Fibroblast of skin of left biceps (primary cell): ENCODE measurements at places on chromosomes 2 and 18.
A peak's percentile ranks its signal among the peaks of the same experiment; 100 is the strongest.

DNA sequence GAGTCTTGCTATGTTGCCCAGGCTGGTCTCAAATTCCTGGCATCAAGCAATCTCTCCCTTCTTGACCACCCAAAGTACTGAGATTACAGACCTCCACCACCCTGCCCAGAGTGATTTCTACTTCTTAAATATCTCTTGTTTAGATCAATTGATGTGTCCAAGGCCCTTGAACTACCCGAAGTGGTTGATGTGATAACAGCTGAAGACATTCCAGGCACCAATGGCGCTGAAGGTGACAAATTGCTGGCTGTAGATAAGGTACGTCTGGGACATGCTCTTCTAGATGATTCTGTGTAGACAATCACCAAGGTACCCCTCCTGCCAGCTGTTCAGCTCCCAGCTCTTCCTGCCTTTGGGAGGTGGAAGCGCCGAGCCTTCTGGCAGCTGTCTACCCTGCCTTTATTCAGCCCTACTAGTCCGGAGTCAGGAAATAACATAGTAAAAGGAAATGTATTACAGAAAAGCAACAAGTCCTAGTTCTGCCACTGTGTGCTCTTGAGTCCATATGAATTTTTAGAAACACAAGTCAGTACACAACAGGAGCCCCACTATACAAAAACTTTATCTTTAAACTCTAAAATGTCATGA is 61.3 kb upstream of the BZW1 start:
- DNase-seq = no peak

DNA sequence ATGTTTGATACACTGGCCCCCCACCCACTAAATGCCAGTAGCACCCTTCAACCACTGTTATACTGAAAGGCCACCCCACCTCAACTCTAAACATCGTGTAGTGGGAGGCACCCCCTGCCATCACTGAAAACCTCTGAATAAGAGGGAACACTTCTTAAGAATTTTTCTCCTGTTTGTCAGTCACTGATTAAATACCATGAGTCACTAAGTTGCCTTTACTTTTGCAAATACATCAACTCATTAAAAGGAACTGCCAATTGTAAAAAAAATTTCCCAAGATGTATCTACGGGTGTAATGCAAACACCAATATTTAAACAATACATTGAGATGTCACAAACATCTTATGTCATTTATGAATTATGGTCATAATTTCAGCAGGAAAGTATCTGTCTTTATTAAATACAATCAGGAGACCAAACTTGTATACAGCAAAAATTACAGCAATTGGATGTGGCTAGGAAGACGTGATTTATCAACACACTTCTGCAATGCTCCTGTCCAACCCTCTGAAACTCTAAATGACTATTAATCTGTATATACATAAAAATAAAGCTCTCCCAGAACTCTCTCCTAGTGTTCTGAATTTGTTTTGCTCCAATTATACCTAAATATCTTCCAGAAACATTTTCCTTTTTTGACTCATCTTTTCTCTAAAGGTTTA is 144.1 kb upstream of the STK17B start:
- DNase-seq = no peak

- no peak for DNase-seq
These were observed 298.6 kb downstream of the SUCLG1 start for GRCh38 chr2:84160453-84160852.

GRCh38 chr2:224444021-224444420 is 42.1 kb upstream of the FAM124B start:
- DNase-seq = peak; percentile 16

DNA sequence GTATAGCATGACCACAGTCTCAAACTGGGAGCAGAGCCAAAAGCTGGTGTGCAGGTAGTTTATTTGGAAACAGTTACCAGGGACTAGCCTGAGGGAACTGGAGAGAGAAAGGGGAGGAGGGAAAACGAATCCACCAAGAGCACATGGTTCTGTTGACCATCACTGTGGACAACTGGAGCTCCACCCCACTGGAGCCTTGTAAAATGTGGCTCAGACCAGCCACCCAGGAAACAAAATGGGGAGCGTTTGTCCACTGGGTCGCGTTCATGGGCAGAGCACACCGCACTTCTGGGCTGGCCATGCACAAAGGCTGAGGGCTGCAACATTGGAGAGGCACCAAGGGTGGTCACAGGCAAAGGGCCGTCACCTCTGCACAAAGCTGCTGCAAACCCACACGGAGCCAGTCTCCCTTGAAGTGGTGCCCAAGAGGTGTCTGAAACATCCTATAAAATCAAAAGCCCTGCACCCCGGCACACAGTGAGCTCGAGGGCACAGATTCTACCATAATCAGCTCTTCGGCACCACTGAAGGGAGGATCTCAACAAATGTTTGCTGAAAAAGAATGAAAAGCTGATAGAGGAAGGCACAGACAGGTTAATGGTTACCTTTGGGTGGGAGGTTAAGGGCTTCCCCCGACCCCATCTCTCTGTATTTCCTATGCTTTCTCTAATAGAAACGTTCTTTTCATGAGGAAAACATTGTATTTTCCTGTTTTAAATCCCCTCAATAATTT is 192.9 kb downstream of the INHBB start:
- no peak for DNase-seq

DNA sequence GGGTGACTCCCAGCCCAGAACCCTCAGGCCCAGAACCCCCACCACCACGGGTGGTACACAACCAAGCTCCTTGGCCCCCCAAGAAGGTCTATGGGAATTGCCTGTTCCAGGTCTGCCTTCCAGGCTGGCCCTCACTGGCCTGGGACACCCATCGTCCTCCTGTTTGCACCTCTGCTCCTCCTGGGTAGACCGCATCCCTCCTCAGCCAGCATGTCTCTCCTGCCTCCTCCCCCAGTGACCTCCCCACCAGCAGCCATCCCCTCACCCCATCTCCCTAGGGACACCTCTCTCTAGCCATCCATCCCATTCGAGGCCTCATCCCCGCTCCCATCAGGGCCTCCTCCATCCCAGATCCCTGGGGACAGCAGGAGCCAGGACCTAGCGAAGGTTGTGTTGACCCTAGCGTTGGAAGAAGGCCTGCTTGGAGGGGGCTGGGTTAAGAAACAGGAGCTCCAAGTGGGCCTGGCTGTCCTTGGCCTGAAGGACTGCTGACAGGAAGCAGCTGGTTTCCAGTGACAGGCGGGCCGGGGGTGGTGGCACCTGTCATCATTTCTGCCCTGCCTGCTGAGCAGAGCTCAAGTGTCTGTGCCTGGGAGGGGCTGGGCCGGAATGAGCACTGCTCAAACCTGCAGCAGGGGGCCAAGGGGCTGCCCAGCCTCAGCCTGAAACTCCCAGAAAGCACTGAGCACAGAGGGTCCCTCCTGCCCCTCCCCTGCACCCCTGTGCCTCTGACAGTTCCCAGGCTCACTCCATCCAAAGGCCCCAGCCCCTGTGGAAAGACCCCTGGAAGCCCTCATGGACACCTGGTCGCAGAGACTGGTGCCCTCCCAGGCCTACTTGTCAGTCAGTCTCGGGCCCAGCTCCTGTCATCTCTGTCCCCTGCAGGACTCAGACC is 96.0 kb upstream of the OTOS start:
- no peak for DNase-seq

DNA sequence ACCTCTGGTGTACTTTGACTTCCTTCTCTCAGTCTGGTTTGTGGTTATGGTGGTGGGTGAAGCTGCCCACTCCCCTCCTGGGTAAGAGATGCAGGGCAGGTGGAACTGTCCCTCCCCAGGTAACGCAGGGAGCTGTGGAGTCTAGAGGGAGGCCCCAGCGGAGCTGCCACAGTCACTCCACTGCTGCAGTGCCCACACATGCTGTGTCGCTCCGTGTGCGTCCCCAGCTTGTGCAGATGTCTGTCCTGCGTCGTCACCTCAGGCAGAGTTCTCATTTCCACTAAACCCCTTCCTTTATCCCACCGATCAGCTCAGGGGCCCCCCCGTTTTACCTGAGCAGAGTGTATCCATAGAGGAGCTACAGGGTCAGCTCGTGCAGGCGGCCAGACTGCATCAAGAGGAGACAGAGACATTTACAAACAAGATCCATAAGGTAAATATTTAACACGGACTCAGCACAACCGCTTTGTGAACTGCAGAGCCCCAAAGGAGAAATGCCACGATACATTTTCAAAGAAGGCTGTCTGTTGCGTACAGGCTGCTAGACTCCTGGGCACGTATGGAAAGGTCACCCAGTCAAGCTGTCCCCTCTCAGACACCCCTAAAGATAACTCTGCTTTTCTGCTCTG is 87.4 kb downstream of the MTCL1 start:
- no peak for DNase-seq

GRCh38 chr18:57845605-57846074 is 42.5 kb upstream of the ATP8B1 start:
- no peak for DNase-seq

DNA sequence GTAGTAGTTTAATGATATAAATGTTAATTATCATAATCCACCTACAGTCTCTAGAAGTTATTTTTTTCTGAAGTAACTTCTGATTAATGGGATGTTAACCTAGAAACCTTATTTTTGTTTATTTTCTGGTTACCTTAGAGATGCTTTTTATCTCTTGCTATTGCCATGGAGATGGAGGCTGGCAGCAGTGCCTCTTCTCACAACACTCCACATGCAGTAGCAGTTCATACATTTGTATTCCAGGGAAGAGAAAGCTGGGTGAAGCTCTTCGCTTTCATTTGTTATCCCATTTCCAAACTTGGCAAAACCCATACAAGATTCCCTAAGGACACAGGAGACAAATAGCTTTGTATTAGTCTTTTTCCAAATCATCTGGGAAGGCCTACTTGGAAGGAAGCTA is 1794.1 kb upstream of the LRRTM1 start:
- no peak for DNase-seq

DNA sequence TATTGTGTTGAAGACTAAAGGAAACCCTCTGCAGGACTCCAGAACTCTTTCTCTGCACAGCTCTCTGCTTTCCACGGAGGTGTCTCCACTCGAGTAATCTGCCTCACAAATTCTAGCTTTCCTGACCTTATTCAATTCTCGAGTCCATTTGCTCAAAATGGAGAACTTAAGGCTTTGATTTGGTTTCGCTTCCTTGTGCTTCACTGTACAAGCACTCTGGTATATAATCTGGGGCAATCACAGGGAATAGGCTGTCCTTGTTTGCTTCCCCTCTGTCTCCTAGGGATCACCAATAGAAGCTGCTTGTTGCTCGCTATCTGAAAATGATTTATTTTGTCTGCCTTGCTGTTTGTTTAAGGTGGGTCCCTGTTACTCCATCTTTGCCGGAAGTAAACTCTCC is 129.1 kb upstream of the DOCK10 start:
- no peak for DNase-seq

- DNase-seq = no peak
These were observed 313.1 kb downstream of the PDE11A start for GRCh38 chr2:177759443-177759842.

- DNase-seq = no peak
These were observed 603.8 kb downstream of the PLCL1 start for GRCh38 chr2:198408171-198408570.

GRCh38 chr2:140604096-140604495 is 1526.7 kb downstream of the LRP1B start:
- DNase-seq = no peak

DNA sequence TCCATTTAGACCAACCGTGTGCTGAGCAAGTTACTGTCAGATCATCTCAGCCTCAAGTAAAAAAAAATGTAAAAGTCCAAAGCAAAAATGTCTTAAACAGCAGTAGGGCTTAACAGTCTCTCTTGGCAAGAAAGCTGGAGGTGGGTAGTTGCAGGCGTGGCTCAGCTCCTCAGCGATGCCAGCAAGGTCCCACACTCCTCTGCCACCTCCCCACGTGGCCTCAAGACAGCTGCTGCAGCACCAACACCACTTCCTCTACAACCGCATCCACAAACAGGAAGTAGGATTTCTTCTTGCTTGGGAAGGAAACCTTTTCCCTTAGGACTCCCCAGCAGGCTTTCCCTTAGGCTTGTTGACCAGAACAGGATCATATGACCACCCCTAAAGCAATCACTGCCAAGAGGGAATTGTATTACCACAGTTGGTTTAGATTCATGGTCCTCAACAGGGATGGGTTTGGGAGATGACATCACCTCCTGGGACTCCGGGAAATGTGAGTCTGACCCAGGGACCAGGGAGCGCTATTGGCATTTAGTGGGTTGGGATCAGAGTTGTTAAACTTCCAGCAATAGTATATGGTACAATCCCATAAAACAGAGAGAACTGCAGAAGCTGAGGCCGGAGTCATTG is 97.1 kb downstream of the MAPK4 start:
- DNase-seq = no peak

- no peak for DNase-seq
These were observed 45.8 kb downstream of the DNAJC10 start for GRCh38 chr2:182761903-182762302.

DNA sequence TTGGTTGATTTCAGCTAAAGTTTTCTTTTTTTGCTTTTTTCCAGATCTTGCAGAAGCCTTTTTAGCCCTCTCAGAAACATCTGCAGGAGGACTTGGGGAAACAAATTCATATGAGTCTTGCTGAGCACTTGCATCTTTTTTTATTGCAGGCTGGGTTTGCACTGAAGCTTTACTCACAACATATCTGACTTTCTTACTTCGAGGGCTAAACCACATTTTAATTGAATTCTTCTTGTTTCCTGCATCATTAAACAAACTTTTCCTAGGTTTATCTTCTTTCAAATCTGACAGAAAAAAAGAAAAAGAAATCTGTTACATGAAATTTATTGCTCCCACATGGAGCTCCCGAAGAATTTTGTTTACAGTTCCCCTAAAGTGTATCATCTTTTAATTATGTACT is 28.3 kb downstream of the BARD1 start:
- DNase-seq = no peak

DNA sequence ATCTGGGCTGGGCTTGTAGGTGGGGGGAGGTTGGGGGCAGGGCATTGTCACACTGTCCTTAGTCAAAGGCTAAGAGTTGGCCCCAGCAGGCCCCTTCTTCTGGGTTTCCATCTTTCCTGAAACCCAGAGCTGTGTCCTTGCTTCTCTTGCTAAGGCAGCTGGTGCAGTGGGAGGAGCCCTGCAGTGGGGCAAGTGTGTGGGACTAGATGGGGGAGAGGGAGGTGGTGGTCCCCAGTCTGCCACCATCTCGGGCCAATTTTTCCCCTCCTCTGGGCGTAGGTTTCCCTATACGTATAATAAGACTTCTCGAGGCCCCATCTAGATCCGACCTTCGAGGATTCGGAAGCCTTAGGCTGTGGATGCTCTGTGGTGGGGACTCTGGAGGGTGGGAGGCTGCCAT is 3.5 kb downstream of the KCNF1 start:
- no peak for DNase-seq

- no peak for DNase-seq
These were observed 258 bp downstream of the MGAT4A start for GRCh38 chr2:98730707-98731040.

DNA sequence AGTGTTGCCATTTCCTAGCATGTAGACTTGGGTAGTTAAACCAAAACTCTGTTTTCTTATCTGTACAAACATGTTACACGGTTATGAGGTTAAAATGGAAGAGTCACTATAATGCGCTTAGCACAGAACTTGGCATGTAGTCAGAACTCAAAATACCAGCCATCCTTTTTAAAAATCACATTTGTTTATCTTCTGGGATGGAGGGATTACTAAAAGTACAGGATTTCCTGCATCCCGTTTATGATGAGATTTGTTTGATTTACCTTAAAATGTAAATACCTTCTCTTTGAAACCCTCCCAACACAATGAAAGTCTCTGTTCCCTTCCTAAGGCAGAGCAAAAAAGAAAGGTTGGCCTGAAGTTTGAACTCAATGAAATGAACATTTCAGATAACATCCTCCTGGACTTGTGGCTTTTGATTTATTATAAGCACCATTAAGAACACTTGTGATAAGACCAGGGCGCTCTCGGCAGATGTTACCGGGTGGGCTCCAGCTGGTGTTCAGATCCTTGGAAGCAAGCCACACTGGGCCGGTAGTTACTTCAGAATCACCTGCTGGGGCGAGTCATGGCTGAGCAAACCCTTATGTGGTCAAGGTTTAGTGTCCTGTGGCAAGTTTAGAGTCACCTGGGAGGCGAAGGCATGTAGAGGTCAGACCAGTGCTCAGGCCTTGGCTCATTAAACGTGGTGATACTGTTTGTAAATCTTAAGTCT is 105.7 kb downstream of the MGAT5 start:
- no peak for DNase-seq
